Activated gamma-delta T cell treated with anti-CD3 and anti-CD28 coated beads, Interleukin-2, amount 50 U/mL, for 16 hours (primary cell): ENCODE measurements at places on chromosomes 4 and X.

- DNase-seq: no peak
Observed at GRCh38 chrX:130937101-130937500, 34.1 kb upstream of the ENOX2 start.

DNA sequence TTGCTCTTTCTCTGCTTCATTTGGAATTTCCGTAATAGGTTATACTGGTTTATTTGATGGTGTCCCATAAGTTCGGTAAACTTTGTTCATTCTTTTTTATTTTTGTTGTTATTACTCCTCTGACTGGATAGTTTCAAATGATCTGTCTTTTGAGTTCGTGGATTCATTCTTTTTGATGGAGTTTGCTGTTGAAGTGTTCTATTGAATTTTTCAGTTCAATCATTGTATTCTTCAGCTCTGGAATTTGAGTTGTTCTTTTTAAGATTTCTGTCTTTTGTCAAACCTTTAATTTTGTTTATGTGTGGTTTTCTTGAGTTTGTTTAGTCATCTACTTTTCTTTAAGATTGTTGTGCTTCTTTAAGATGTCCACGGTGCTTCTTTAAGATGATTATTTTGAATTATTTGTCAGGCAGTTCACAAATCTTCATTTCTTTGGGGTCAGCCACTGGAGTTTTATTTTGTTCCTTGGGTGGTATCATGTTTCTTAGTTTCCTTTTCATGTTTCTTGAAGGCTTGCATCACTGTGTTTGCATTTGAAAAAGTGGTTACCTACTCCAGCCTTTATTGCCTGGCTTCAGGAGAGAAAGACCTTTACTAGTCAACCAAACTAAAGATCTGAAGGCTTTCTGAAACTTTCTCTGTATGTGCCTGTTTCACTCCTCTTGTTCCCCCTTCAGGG is 154.8 kb upstream of the ANXA3 start:
- no peak for DNase-seq

DNA sequence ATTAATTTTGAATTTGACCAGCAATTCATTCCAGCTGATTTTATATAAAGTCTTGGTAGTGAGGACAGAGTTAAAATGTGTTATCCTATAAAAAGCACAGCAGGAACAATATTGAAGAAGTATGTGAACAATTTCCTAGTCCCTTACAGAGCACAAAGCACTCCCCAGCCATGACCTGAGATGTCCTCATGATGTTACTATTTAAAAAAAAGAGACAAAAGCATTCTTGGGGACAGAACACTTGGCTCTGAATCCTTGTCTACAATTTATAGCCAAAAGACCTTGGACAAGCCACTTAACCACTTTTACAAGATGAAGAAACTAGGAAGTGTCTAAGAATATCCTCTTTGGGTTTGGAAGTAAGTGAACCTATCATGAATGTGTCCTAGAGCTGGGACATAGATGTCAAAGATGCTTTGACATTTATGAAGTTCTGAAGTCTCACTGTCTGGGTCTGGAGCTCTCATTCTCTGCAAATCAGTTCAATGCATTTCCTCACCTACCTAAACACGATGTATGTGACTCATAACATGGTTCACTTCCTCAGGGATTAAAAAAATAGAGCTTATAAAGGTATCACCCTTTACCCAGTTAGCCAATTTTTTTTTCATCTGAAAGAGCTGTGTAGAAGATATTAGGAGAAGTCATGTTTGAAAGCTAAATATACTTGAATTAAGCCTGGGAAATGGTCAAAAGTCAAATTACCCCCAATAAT is 61.4 kb downstream of the IGFBP7 start:
- no peak for DNase-seq

DNA sequence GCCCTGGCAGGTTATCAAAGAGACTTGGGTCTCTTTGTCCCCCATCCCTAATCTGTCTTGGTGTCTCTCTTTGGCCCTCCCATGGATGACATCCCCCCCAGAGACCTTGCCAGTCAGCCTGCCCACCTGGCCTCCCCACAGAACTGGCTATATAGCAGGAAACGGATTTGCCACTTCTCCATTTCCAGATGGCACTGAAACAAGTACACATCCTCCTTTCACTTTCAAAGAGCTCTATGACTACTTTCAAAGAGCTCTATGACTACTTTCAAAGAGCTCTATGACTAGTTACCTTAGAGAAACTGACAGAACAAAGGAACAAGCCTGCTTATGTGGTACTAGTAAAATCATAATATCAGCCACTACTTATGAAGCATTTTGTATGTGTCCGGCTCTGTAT is 175.3 kb downstream of the MAML3 start:
- DNase-seq: no peak

DNA sequence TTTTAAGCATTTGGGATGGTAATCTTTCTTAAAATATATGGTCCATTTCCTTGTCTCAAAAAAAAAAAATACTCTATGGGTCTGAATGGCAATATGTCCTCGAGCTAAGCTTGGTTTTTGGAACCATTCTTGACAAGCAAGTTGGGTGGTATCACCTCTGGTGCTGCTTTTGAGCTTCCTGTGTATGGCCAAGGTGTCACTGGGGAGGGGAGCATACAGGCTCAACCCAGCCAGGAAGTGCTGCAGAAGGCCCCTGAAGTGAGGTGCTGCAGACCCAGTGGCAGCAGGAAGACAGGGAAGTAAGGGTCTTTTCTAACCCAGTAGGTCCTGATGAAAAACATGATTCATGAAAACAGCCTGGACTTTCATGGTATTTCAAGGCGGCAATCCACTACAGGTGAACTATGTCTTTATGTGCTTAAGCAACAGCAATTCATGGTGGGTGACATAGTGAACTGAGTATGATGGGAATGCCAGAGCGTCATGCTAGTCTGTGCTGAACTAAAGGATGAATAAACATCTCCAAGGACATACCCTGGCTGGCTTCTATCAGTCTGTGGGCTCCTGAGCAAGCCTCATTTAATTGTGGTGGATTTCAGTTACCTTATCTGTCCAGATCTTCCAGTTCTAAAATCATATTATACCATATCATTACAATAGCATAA is 15.1 kb downstream of the TRAPPC2 start:
- DNase-seq: peak; percentile 22

- no peak for DNase-seq
Observed at GRCh38 chrX:129719268-129719667, 19.5 kb upstream of the XPNPEP2 start.

GRCh38 chrX:71623714-71624113 is 5.4 kb upstream of the CXCR3 start:
- peak; percentile 21 for DNase-seq

DNA sequence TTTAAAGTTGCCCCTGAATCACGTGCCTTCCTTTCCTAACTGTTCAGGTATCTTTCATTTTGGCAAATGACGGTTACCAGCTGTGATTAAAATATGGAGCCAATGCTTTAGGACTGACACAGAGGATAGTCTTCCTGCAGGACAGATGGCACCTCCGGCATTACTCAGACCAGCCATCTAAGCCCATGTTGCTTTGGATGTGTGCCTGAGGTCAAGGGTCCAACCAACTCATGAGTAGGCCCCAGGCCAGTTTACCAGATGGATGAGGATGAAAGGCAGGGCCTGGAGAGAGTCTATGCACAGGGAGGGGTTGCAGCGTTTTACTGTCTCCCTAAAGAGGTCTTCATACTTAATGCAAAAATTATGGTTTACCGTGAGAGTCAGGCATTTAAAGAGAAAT is 174.0 kb upstream of the GATB start:
- no peak for DNase-seq

DNA sequence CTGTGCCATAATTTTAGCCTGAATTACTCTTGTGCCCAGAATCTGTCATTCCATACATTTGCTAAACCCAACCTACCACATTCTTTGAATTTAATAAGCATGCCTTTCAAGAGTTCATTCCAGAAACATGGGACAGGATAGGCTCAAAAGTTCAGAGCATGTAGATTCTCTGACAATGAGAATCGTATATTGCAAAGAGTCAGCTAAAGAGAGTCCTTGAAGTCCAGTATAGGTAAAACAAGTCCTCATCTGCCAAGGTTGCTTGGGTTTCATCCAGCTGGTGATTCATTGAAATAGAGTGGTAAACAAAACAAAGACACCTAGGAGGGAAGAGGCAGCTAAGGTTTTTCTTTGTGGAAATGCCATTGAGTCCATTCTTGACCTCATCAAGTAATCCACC is 249.3 kb upstream of the DIPK2B start:
- no peak for DNase-seq

- no peak for DNase-seq
Observed at GRCh38 chr4:162847945-162848549, 318.6 kb downstream of the NAF1 start.

DNA sequence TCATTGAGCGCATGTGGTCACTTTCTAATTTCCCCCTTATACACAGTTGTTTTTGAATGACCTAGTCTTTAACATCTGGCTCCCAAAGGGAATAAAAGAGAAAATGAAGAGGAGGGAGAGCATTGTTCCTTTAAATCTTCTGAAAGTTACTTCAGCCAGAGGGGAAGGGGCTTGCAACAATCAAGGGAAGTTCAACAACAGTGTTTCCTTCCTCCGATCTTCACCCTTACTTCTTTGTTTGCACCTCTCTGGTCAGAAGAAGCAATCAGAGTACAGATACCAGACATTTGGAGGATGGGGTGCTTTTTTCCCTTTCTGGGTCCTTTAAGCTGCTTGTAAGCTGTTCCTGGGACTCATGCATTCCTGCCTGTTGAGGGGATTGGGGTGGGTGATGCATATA is 125.4 kb downstream of the TBC1D19 start:
- DNase-seq: no peak

DNA sequence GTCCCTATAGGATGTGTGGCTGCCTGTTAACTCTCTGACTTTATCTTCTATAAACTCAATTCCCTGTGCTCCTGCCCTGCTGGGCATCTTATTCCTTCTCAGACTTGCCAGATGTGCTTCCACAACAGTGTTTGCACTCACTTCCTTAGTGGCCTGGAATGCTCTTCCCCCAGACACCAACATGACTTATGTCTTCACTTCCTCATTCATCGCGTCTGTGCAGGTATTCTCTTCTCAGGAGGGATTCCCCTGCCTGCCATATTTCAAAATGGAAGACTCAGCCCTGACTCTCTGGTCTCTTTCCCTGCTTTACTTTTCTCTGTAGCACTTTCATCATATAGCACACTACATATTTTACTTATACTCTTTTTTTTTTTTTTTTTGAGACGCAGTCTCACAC is 344.0 kb downstream of the CENPC start:
- DNase-seq: no peak

DNA sequence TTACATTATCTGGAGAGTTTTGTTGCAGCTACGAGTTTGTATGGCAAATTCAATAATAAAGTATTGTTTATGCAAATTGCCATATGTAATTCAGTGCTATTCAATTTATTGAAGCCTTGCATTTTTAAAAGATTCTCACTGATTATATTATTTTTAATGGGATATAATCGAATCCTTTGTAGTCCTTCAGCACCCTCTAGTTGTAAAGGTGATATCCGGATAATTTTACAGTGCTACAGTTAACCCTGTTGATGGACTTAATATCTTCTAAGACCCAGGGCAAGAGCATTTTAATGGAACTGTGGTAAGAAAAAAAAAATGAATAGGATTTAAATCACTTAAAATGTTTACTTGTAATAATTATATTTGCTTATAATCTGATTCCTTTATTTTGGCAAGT is 48.5 kb upstream of the GRIA2 start:
- no peak for DNase-seq

DNA sequence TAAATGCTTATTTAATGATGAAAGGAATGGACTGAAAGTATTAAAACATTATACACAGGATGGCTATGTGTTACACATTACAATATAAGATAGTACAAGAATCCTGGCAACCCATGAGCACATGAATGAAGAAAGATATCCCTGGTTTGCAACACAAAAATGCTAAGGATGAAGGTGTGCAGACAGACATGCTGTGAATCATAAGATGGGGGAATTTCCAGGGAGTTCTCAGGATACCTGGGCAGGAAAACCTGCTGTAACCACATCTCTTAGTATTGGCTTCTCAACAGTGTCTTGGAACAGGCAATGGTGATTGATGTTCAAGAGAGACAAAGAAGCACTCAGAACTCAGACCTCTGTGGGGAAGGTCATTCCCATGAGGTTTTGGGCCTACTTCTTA is 23.9 kb upstream of the ANOS1 start:
- DNase-seq: no peak

- no peak for DNase-seq
Observed at GRCh38 chr4:146927695-146928094, 18.0 kb downstream of the TTC29 start.

DNA sequence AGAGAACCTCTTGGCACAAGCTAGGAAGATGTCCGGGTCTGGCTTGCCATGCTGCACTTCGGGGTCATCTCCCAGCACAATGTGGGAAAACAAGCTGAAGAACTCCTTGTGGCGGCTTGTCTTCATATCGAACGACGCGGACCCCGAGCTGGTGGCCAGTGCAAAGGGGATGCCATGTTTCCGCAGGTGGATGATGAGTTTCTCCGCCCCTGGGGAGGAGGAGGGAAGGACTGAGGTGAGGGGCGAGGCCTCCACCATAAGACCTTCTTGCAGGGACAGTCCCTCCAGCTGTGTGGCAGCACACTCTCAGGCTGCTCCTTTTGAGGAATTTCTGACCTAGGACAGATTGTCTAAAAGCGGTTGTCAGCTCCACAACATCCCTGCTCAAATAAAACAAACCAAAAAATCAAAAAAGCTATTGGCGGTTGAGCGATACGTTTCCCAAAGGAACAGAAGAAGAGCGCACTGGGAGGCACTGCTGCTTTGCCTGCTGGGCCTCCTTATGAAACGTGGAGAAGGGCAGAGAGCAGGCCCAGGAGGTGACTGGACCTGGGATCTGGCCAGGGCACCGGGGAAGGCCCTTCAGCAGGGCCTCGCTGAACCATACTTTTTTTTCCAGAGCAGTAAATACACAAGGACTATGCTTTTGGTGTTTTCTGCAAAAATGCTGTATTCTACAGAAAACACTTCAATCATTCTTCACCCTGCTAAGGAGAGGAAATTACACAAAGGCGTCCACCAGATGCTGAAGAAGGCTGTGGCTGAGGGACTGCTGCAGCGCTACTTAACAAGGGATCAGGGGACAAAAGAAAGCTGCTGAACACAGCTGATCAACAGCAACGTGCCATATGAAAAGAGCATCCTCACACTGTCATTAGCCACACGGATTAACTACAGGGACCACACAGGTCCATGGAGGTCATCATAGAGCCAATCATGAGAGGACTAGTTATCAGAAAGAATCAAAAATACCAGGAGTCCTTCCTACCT is 70.0 kb upstream of the STS start:
- DNase-seq: no peak

- DNase-seq: no peak
Observed at GRCh38 chrX:9533611-9534010, 68.8 kb downstream of the TBL1X start.

- no peak for DNase-seq
Observed at GRCh38 chr4:109649872-109650271, 53.4 kb downstream of the CASP6 start.

GRCh38 chr4:61202638-61203435 is 2.7 kb downstream of the ADGRL3 start:
- no peak for DNase-seq
